ENCODE measurements at places on chromosomes 13 and 19.
A peak's percentile ranks its signal among the peaks of the same experiment; 100 is the strongest.

- no peak for DNase-seq
These were observed 22.8 kb downstream of the ELAVL1 start for GRCh38 chr19:7982651-7983099.

DNA sequence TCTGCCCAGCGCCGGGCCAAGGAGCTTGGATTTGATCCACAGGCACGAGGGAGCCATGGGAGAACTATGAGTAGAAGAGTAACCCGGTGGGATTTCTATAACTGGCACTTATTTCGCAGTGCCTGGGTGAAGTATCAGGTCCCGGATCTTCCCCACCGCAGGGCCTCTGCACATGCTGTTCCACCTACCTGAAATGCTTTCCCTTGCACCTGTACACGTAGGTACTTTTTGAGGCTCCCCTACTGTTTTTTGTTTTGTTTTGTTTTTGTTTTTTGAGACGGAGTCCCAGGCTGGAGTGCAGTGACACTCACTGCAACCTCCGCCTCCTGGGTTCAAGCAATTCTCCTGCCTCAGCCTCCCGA is 402 bp upstream of the KANK3 start:
- DNase-seq, result no peak

GRCh38 chr19:12481781-12482508 is 2.7 kb downstream of the ZNF709 start:
- DNase-seq, result no peak

- no peak for DNase-seq
These were observed 32.2 kb downstream of the ANKRD27 start for GRCh38 chr19:32642771-32643170.

DNA sequence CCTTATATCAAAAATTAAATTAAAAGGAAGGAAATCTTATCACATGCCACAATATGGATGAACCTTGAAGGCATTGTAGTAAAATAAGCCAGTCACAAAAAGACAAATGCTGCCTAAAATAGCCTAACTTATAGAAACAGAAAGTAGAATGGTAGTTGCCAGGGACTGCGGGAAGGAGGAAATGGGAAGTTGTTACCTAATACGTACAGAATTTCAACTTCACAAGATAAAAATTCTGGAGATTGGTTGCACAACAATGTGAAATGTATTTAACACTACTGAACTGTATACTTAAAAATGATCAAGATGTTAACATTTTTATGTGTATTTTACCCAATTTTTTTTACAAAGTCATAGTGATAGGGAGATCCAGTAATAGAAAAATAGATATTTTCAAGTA is 10.2 kb upstream of the N4BP2L2 start:
- DNase-seq, result no peak

DNA sequence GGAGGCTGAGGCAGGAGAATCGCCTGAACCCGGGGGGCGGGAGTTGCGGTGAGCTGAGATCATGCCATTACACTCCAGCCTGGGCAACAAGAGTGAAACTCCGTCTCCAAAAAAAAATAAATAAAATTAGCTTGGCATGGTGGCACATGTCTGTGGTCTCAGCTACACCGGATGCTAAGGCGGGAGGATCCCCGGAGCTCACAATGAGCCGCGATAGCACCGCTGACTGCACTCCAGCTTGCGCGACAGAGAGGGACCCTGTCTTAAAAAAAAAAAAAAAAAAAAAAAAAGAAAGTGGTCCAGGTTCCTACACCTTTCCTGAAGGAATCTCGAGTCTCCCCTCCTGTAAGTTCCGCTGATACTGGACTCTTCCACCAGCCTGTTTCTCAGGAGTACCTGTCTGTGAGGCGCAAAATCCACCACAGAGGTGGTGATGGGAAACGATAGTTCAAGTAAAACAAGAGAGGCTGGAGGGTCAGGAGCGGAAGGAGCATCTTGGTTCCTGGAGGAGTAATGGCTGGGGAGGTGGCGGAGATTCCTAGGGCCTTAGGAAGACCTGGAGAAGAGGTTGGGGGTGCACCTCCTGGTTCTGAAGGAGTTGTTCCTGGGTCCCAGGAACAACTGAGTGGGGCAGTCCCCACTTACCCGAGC is 471 bp downstream of the FUT1 start:
- DNase-seq, result no peak

DNA sequence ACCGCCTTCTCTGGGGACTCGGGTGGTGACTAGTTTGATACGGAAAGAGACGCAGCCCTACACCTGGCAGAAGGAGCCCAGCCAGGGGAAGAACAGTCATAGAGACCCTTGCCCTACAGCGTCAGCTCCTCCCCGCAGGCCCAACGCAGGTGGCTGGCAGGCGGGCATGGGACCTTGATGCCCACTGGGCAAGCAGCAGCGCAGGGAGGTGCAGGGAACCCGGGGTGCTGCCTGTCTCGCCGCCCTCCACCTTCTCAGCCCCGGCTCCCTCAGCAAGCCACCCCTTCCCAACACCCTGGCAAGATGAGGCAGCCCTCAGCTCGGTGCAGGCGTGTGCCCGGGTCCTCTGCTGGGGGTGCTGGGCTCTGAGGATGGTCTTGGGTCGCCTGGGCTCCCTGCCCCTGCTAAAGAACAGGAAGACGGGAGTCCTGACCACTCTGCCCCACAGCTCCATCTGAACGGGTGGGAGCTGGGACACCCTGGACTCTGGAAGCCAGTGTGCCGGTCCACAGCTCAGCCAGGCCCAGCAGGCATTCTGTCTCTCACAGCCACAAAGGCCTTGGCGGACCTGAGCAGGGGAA is 9.0 kb downstream of the MIER2 start:
- DNase-seq, result no peak

DNA sequence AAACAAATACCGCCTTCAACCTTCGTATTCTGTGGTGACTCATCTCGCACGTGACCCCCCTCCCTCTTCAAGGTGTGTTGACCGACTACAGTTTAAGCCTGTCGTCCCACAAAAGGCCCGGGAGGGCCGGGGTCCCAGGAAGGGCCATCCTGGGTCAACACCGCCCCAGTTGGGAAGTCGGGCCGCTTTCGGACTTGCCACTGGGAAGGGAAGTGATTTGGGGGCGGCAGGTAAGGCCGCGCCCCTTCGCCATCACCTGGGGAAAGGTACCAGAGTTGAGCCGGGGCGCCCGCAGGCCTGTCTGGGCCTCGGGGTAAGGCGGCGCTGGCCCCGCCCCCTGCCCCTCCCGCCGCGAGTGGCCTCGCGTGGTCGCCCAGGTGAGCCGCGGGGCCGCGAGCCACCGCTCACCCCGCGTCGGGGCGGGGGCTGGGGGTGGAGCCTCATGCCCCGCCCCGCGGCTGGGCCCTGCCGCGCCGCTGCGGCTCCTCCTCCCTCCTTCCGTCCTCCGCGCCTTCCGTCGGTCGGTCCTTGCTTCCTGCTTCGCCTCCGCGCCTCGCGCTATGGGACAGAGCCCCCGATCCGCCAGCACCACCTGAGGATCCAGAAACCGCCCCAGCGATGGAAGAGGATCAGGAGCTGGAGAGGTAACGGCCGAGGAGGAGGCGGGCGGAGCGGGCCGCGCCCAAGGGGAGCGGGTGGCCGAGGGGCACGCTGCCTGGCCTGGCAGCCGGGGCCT is at the start of gene POLR1D:
Gene POLR1D, plus strand, starts transcription at position 527 of the 736 bp plus-strand sequence. Its CDS starts 92 bp downstream, at position 619.
- peak; percentile 70 for DNase-seq

GRCh38 chr13:49439609-49440008 is 4.3 kb downstream of the CAB39L start:
- DNase-seq, result no peak

DNA sequence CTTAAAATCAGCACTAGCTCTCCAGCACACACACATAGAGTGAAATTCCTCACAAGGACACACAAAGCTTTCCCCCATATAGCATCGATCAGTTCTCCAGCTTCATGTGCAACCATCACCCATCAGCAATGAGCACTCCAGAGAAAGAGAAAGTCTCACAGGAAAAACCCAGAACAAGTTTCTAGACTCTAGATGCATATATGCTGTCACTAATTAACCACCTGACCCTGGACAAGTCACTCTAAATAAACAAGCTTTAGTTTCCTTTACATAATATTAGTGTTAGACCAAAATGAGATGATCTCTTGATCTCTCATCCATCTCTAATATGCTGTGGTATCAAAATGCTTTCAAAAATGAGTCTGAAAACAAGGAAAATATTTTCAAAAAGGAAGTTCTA is 81.2 kb downstream of the TBC1D4 start:
- DNase-seq, result no peak

- no peak for DNase-seq
These were observed 92.7 kb upstream of the NBEA start for GRCh38 chr13:34849406-34849805.

GRCh38 chr19:30870876-30871275 is 478.4 kb downstream of the TSHZ3 start:
- DNase-seq, result no peak

DNA sequence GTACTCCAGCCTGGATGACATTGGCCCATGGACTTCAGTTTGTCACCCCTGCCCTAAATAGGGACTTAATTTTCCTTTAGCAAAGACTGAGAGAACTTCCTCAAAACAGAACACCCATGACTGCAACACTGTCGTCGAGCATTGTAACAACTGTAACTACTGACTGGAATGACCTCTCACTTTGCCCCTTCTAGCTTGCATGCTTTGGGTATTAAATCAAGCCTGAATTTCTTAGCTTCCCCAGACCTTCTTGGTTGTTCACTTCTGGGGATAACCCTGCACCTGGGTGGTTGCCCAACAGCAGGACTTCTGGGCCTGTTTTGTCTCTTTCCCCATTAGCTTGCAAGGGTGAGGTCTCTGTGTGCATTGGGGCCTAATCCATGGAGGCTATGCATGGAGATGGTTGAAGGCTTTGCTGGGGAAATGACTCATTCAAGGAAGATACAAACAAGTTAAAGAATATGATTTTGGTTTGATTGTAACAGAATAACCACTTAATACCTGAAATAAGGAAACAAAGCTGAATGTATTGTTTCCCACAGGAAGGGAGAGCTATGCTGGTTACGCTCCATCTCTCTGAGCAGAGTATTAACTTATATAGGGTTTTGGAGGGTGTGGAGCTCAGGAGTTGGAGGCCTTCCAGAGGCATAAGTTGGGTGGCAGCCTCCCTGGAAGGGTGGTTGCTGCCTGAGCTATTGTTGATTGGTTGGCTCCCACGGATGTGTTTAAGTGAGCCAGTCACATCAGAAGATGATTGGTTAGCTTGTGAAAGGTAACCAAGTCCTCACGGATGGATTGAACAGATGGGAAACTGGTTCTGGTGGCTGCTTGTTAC is 34.7 kb upstream of the UBAC2 start:
- DNase-seq, result no peak

- no peak for DNase-seq
These were observed 38.2 kb upstream of the ZNF492 start for GRCh38 chr19:22595918-22596341.

- no peak for DNase-seq
These were observed 30.5 kb upstream of the MBNL2 start for GRCh38 chr13:97191615-97192014.

- no peak for DNase-seq
These were observed 1661.3 kb upstream of the MIR17HG start for GRCh38 chr13:89686171-89686570.

DNA sequence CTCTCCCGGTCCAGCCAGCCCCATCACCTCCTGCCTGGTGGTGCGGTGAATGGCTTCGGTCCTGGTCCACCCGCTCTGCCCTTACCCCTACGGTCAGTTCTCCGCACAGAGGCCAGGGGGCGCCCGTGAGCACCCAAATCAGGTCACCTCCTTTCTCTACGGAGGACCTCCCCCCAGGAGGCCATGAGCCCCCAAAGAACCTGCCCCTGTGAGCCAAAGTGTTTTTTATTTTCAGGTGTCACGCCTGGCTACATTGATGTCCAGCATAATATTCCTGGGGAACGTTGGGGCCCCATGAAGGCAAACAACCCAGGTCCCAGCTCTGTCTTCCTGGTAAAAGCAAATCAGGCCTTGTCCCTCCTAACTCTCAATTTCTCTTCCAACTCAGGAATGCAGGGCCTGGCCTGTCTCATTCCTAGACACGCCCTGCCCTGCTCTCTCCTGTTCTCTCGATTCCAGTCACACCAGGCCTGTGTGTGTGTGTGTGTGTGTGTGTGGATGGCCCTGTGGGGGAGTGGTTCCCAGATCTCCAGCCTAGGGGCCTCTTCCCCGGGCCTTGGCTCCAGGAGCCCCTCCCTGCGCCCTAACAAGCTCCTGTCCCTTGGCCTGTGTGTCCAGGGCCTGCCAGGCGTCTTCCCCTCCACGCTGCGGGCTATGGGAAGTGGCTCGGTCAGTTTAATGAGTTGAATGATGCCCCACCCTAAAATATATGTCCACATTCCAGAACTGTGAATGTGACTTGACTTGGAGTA is 9.7 kb upstream of the GIPC1 start:
- peak; percentile 15 for DNase-seq

DNA sequence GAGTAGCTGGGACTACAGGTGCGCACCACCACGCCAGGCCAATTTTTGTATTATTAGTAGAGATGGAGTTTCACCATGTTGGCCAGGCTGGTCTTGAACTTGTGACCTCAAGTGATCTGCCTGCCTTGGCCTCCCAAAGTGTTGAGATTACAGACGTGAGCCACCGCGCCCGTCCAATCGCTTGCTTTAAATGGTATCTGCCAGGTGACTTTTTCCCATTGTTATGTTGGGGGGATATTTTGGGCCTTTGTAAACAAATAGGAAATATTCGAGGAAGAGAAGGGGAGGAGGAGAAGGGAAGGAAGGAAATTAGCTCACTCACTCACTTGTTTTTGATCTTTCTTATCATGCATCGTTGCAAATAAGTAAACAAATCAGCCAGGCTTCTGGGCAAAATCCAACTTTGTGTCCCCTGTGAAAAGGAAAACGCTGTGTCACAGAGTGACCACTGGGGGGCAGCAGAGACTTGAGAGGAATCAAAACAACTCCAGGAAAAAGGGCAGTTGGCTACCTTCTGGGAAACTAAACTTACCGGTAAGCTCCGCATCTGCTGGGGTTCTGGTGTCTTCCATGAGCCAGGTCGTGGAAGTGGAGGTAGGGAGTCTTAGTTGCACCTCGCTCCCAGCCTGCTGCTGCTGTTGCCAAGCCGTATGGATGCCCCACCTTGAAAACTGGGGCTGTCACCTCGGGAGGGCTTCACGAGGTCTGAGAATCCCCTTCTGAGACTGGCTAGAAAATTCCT is 9.3 kb upstream of the RANBP3 start:
- DNase-seq, result peak; percentile 89

DNA sequence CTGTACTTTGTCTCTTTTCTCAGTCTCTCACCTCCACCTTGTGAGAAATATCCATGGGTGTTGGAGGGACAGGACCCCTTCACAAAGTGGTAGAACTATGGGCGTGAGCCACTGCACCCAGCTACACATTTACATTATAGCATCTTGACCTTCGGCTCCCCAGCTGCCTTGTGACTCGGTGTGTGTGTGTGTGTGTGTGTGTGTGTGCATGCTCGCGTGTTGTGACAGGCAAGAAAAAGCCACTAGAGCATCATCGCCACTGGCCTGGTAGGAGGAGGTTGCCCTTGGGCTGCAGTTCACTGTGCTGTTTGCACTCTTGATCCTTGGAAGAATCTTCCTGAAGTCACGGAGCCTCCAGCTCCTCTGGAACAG is 13.7 kb upstream of the ZNF888 start:
- DNase-seq, result no peak

DNA sequence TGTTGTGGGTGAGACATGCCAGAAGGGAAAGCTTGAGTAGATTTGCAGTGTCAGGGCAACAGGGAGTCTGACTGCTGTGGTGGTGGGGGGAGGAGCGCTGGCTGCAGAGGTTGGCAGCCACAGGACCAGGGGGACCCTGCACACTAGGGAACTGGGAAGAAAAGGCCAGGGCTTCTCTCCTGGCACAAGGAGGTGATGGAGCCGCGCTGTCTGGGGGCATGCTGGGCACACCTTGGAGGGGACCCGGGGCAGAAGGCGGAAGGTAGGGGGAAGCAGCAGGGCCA is 13.9 kb upstream of the EPHX3 start:
- DNase-seq, result no peak

Data from NCI-H2081 (cell line).